Stimulated activated CD4-positive, alpha-beta T cell treated with anti-CD3 and anti-CD28 coated beads, Interleukin-15, amount 100 ng/mL, for 1 hour (primary cell): ENCODE measurements at places on chromosomes 5 and 9.

GRCh38 chr9:112094948-112095681 lies 80.0 kb downstream of the SUSD1 start:
- no peak for DNase-seq

GRCh38 chr9:122286764-122287163 lies 22.1 kb downstream of the MRRF start:
- no peak for DNase-seq

DNA sequence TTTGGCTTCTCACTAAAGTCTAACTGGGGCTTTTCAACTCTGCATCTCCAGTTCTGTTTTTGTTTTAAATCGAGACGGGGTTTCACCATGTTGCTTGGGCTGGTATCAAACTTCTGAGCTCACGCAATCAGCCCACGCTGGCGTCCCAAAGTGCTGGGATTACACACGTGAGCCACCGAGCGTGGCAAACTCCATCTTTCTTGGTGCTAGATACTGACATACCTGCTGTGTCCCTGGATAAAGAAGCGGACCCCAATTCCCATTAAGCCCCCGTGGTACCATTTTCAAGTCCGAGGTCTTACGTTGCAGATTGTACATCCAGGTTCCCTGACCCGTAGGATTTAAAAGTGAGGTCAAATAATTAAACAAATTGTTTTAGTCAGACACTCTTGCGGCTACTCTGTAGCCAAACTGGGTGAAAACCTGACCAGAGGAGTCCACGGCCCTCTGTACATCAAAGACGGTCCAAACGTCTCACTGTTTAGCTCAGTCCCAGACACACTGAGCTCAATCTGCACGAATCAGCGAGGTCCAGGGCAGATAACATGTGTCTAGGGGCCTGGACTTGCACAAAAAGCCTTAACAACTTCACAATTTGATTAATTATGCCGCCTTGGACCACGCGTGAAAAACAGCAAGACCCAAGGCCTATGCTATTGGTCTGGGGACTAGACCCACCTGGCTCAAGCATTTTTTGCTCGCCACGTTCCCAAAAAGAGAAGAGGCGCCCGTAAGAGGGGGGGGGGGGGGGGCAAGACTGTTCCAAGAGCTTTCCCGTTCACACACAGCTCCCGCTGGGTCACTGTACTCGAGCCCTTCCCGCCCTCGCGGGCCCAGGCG lies 727 bp upstream of the DNAJA1 start:
- no peak for DNase-seq

DNA sequence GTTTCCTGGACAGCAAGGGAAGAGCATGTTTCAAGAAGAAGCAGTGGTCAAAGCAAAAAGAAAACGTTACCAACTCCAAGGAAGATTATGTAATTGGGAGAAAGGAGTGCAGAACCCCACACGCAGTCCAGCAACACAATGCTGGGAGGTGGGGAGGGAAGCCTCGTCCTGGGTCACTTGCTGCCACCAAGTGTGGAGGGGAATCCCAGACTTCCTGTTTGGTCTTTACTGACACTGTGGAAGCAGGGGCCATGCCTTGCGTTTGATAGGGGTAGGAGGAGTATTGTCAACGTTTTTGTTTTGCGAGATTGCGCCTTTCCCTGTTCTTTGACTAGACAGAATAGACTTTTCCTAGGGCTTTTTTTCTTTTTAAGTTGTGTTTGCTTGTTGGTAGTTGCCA lies 421.0 kb downstream of the KDM4C start:
- no peak for DNase-seq

- no peak for DNase-seq
Measured at GRCh38 chr9:1743121-1743960, 271.8 kb upstream of the SMARCA2 start.

GRCh38 chr5:36596247-36596646 lies 10.2 kb upstream of the SLC1A3 start:
- DNase-seq: no peak

DNA sequence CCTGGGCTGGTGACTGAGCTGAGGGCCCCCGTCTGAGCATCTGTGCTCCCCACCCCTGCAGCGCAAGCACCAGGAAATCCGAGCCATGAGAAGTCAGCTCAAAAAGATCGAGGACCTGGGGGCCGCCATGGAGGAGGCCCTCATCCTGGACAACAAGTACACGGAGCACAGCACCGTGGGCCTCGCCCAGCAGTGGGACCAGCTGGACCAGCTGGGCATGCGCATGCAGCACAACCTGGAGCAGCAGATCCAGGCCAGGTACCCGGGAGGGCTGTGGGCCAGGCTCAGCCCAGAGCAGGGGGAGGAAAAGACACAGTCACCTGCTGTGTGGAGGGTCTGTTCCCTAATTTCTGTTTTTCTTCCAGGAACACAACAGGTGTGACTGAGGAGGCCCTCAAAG lies 24.6 kb downstream of the DYNC2I2 start:
- no peak for DNase-seq

- no peak for DNase-seq
Measured at GRCh38 chr9:77454663-77455062, 193.5 kb downstream of the GNA14 start.
